ENCODE measurements at places on chromosomes 2 and 18.

- DNase-seq: no peak
Measured at GRCh38 chr2:100786297-100786658, 33.7 kb upstream of the NPAS2 start.

DNA sequence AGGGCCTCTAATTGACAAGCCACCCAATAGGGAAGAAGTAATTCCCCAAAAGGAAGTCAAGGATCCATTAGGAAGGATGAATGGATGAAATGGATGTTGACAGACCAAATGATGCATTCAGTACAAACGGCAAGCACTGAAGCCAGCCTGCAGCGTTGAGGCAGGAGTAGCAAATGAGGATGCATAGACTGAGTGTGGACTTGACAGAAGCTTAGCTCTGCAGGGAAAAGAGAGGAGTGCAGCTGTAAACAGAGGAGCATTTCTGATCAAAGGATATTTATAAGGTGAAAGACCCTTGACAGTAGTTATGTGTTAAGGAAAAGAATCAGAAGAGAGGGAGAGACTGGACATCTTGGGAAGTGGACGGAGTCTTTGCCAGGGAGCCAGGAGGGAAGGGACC, 253.2 kb upstream of the RAB12 start:
- no peak for DNase-seq

DNA sequence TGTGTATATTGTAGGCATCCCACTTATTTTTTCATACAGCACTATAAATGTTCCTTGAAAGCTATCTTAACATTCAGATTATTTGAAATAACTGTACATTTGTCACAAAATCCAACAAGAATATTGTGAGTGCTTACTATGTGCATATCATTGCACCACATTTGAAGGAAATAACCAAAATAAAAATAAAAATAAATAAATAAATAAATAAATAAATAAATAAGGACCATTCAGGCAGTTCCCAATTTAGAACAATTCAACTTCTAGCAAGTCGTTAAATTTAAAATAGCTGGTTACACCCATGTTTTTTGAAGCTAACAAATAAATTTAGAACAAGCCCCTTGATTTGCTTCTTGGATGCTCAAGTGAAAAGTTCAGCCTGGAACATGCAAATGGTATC, 548.3 kb downstream of the ERBB4 start:
- no peak for DNase-seq

GRCh38 chr2:163471947-163472346, 263.9 kb downstream of the FIGN start:
- DNase-seq: no peak

GRCh38 chr2:200373973-200374416, 67.5 kb downstream of the SPATS2L start:
- DNase-seq: no peak

- no peak for DNase-seq
Measured at GRCh38 chr2:207289295-207290018, 123.7 kb upstream of the KLF7 start.

DNA sequence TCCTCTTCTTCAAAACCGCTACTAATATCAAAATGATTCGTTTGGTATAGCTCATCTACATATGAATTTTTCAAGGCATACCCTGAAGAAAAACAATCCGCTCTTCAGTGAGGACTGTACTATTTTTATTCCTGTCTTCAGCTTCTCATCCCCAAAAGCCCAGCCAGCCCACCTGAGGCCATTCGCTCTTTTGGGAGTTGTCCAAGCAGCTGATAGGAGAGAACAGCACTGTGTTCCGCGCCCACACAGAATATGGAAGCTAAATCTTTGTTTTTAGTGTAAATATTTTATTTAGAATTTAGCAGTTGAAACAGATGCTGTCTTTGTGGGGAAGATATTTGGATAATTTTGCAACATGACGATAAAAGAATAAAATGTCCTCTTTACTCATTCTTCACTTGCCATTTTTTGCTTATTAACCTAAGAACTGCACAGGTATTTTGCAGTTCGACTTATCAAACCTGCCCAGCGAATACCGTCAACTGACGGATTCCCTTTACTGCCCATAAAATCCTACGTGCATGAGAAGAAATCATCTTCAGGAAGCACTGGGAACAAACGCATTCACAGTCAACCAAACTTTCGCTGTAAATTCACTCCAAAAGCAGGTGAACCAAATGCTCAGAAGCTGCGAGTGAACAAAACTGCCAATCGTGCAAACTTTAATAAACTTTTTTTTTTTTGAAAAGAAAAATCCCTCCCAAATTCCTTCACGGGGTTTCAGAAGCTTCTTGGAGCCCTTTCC, 3.4 kb downstream of the ZNF521 start:
- DNase-seq: no peak

- DNase-seq: no peak
Measured at GRCh38 chr2:8534729-8535468, 147.0 kb upstream of the ID2 start.

- no peak for DNase-seq
Measured at GRCh38 chr2:27990030-27990590, 99.6 kb downstream of the BABAM2 start.

GRCh38 chr2:1486670-1487069, 73.4 kb downstream of the TPO start:
- no peak for DNase-seq

DNA sequence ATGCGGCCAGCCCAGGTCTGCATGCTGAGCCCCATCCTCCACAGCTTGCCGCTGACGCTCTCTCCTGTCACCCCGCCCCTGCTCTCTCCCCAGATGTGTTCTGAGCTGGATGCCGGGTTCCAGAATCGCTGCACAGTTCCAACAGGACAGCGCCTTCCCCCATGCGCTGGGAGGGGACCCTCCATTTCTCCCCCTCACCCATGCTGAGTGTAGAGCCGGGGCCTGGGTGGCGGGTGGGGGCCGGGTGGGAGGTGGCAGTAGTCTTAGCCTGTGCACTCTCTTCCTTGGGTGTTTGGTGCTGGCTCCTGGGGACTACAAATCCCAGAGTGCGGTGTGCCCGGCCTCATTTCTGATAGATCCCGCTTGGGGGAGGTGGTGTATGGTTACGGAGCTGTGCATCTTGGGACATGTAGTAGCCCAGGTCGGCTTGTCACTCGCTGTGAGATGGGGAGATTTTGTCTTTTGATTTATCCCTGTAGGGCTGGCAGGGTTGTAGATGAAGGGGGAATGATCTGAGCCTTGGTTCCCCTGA, 6.8 kb downstream of the DNAJB2 start:
- DNase-seq: peak; percentile 75

DNA sequence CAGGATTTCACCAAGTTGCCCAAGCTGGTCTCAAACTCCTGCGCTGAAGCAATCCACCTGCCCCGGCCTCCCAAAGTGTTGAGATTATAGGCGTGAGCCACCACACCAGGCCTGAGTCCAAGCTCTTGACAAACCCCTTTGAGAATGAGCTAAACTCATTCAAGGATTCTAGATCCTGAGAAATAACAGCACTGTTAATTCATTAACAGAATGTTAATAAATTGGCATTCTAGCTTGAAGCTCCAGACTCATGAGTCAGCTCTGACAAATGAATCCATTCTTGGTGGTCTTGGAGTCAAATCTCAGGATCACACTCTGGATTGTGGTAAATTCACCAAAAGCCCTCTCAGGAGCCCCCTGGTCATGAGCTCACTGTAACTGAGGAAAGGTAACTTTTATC, 1.8 kb downstream of the NARS1 start:
- DNase-seq: no peak

DNA sequence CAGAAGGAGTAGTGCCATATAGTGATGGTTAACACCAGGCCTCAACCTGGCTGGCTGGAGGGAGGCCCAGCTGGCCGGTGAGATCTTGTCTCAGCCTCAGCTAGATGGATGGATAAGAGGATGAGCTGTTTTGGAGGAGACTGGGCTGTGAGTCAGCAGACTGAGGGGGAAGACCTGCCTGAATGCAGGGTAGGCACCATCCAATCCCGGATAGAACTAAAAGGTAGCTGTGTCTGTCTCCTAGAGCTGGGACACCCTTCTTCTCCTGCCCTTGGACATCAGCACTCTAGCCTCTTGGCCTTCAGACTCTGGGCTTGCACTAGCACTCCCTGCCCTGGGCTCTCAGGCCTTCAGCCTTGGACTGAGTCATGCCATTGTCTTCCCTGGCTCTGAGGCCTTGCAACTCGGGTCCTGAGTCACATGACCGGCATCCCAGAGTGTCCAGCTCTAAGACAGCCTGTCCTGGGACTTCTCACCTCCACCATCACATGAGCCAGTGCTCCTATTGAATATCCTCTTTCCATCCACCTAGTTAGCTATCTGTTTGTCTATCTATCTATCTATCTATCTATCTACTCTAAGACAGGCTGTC, 131.3 kb downstream of the TPO start:
- DNase-seq: no peak

DNA sequence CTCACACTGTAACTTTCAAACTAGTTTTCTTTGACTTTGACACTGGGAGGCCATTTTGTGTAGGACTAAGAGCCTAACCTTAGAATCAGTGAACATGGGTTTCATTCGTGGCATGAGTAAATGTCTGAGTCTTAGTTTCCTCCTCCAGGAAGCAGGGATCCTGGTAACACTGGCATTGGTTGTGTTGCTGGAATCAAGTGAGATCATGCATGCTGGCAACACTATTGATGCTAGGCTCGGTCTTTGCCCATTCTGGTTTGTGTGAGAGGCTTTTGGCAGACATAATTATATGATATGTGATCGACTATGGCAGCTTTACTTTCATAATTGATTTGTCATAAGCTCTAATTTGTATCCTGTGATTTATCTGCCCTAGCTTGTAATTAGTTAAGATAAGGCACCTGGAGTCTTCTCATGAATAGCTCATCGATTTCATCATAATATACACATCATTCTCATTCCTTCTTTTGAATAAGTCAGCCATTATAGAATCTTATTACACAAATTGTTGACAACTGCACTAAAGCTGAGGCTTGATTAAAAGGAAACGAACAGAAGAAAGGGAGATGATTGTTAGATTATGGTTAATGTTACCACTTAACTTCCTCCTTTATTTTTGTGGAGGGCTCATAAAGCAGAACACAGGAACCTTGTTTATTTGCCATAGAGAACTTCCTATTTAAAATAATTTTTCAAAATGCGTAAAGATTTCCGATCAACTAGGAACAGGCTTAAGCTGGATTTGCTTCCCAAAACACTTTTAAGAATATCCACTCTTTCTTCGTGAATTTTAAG, 12.6 kb downstream of the PPP1R1C start:
- no peak for DNase-seq

DNA sequence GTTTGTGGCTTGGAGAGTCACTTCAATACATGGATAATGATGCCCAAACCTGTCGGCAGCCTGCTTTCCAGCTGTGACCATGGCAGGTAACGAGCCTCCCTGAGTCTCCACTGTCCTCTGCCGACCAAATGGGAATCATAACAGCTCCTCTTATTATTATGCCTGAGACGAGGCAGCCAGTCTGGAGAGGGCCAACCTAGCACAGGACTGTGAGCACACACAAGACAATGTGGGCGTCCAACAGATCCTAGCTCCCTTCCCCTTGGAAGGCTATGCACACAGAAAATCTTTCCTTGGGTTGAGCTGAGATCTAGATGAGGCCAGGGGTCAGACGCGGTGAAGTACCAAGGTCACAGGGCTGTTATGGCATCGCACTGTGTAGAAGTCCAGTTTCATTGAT, 890 bp upstream of the SLC4A3 start:
- no peak for DNase-seq

- DNase-seq: no peak
Measured at GRCh38 chr2:15941481-15941850, 1.1 kb downstream of the MYCN start.

DNA sequence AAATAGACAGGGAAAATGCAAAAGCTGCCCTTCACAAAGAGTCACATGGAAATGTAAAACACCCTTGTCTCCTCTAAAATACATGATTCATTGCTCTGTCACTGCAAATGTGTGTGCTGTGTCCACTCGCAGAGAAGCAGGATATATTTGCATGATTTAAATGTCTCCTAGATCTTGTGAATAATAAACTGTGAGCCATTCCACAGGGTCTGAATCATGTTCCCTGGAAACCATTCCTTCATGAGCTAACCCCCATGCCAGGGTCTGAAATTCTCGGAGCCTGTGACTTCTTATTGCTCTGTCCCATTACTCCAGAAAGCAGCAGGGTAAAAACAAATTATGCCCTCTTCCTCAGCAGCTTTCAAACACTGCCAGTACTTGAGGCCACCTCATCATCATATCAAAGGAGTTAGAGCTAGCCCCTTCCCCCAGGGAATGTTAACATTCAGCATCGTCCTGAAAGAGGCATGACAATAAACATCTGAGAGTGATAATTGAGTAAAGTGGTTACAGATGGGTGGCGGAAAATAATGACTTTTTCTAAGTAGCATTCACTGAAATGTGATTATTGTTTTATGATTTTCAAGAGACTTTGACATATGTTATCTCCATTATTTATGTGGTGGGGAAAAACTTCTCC, 11.7 kb upstream of the CNGA3 start:
- DNase-seq: no peak

DNA sequence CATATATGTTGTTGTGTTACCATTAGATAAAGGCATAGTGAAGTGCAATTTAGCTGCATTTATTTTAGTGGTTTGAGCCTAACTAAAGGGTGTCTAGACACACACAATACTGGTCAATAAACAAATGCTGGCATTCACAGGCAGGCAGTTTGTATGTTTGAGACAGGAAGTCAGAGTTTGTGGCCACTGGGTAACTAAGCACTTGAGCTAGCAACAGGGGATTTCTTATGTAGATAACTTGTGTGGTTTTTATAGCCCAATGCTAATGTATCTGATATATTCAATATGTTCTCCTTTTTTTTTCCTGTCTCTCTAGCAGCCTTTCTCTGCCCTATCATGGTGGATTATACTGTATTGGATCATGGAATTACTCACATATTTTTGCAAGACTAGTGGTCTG, 38.1 kb downstream of the LRRTM4 start:
- DNase-seq: no peak

GRCh38 chr2:36695746-36696415, 626 bp upstream of the VIT start:
- DNase-seq: no peak

DNA sequence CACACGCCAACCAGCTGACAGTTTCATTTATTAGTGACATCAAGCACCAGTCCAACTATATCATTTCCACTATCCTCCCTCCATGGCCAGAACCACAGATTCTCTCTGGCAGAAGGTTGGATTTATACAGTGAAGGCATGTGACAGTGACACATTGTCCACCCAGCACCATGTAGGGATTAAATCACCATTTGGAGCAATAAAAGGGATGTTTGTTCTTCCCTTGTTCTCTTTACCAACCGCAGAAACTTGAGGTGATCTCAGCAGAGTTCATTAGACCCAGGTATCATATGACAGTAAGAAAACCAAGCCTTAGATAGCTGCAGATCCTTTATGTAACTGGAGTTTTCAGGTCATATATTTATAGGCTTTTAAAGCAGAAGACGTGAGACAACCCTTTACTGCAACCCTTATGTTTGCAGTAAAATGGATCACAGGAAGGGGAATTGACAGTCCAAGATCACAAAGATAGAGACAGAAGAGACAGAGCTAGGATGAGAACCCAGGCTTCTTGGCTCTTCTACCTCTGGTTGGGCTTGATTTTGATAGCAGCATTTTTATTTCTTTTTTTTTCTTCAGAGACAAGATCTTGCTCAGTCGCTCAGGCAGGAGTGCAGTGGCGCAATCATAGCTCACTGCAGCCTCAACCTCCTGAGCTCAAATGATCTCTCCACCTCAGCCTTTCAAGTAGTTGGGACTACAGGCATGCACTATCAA, 80.1 kb downstream of the XDH start:
- DNase-seq: no peak

GRCh38 chr2:182642328-182642727, 73.7 kb upstream of the DNAJC10 start:
- DNase-seq: no peak

GRCh38 chr2:113284476-113284875, 5.8 kb upstream of the PAX8 start:
- no peak for DNase-seq

- no peak for DNase-seq
Measured at GRCh38 chr2:229784791-229785190, 70.4 kb upstream of the DNER start.
